Amniotic stem cell (primary cell): ENCODE measurements at places on chromosomes 12 and 14.

GRCh38 chr14:36818246-36818645 lies 156.6 kb downstream of the PAX9 start:
- DNase-seq, result no peak

- no peak for DNase-seq
Measured at GRCh38 chr12:121102307-121102706, 30.4 kb upstream of the P2RX7 start.

DNA sequence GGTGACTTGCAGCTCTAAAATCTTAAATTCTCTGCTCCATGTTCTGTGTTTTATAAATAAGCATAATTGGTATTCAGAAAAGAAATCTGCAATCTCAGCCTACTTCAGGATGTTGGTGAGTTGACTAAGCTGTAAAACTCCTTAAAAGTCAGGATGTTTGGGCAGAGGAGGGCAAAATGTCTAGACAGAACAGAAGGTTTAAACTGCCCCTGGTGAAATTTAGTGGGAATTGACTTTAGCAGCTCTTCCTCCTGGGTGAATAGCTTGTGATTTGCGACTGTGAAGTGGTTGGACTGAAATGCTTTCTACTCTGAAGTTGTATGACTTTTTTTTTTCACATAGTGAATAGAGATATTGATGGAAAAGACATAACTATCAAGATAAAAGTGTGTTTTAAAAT lies 85.8 kb downstream of the CAND1 start:
- DNase-seq, result no peak

GRCh38 chr12:123984903-123985302 lies 11.9 kb downstream of the ZNF664 start:
- DNase-seq, result no peak

DNA sequence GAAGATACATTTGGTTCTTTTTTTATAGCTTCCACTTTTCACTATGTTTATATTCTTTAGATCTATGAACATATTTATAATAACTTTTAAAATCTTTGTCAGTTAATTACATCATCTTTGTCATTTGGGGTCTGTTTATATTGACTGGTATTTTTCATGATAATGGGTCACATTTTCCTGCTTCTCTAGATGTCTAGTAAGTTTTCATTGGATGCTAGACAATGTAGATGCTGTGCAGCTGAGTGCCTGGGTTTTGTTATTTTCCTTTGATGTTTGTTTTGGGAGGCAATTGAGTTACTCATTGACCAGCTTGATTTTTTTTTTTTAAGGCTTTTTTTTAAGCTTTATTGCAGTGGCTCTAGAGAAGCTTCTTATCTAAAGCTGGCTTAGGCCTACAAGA lies 4.9 kb downstream of the MAP1LC3B2 start:
- DNase-seq, result no peak

DNA sequence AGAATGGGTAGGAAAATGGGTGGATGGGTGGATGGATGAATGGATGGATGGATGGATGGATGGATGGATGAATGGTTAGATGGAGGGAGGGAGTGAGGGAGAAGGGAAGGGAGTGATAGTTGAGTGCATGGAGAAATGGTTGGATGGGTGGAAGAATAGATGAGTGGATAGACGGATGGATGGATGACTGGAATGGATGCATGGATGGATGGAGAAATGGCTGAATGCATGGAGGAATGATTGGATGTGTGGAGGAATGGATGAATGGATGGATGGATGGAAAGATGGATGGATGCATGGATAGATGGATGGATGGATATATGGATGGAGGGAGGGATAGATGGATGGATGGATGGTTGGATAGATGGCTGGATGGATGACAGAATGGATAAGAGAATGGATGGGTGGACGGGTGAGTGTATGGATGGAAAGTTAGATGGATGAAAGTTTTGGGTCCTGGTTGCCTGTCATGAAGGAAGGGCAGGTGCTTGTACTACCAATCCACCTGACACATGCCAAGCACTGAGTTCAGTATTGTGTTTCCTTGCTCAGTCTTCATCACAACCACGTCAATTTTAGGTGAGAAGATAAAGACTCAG lies 286.5 kb upstream of the RTL1 start:
- no peak for DNase-seq

DNA sequence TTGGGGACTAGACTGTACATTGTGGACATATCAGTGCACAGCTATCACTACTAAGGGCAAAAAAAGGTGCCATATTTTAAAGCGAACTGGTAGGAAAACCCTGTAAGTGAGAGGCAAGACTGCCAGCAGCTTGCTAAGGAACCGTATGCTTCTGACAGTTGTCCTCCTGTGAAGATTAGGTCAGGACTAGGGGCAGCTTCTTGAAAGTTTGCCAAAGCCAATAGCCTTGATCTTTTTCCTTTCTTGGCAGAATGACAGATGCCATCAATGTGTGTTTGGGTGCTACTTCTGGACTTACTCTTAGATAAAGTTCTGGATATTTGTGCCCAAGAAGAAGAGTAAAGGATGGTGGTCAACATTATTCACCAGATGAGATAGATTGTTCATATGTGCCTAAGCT lies 7.4 kb downstream of the DAAM1 start:
- no peak for DNase-seq

GRCh38 chr12:53613821-53614220 lies 12.4 kb downstream of the ATF7 start:
- DNase-seq, result no peak

- no peak for DNase-seq
Measured at GRCh38 chr12:124407074-124407473, 112.2 kb downstream of the RFLNA start.
